ENCODE measurements at places on chromosomes 2 and 18.

GRCh38 chr2:43083710-43084698, 142.4 kb downstream of the ZFP36L2 start:
- DNase-seq = no peak

- no peak for DNase-seq
Measured at GRCh38 chr2:116319935-116320334, 1494.6 kb upstream of the DDX18 start.

GRCh38 chr2:211093743-211094303, 537.4 kb downstream of the CPS1 start:
- no peak for DNase-seq

- no peak for DNase-seq
Measured at GRCh38 chr2:143422681-143423080, 293.5 kb downstream of the ARHGAP15 start.

DNA sequence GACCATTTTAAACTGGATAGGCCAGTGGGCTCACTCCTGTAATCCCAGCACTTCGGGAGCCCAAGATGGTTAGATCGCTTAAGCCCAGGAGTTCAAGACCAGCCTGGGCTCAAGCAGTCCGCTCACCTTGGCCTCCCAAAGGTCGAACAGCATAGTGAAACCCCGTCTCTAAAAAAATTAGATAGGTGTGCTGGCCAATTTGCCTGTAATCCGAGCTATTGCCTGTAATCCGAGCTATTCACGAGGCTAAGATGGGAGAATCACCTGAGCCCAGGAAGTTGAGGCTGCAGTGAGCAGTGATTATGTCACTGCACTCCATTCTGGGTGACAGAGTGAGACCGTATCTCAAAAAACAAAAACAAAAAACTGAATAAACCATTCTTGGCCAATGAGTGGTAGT, 52.6 kb upstream of the EMILIN2 start:
- no peak for DNase-seq

DNA sequence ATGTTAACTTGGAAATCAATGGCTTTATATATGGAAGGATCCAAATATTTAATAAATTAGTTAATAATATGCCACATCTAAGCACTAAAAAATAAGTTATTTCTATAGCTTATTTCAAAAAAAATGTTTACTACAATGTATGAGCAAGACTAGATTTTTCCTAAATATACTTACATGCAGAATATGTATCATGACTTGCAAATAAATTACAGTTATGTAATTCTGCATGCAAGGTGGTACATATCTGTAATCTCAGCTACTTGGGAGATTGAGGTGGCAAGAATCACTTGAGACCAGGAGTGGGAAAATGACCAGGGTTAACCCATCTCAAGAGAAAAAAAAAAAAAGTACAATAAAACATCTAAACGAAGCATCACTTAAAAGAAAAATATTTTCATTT, 11.6 kb downstream of the PUM2 start:
- DNase-seq = no peak

DNA sequence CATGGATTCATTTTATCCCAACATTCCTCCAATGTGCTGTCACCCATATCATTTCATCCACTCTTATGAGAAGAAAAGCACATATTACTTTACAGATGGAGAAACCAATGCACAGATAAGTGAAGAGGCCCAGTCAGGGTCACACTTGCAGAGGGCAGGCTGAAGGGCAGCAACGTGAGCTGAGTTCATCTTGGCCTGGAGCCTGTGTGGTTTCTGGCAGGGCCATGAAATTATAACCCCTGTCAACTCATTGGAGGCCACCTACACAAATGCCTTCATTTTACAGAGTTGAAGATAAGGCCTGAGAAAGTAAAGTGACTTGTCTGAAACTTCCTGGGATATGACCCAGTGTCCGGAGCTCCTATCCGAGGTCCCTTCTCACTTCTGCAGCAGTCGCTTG, 88.4 kb upstream of the NRP2 start:
- DNase-seq = no peak

DNA sequence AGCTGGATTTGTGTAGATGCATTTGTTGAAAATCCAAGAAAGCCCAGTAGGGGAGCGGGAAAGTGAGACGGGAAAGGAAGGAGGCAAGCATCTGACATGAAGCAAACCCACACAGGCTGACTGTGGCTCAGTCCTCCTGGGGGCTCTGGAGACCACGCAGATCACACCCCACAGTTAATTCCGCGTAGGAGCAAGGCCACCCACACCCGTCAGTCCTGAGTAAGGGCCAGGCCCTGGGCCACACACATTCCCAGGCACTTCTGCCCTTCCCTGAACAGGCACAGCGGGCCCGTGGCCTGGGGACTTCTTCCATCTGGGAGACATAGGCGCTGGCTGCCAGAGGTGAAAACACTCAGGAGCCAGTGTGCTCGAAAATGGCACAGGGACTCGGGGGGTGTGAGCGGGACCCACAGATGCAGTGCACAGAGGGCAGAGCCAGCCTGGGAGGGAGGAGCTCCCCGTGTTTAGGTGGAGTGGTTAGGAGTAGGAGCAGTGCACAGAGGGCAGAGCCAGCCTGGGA, 19.4 kb upstream of the PRLH start:
- DNase-seq = no peak

GRCh38 chr2:88334418-88334817, 118.1 kb downstream of the FOXI3 start:
- DNase-seq = no peak

GRCh38 chr2:16525265-16525887, 140.3 kb downstream of the CYRIA start:
- no peak for DNase-seq

DNA sequence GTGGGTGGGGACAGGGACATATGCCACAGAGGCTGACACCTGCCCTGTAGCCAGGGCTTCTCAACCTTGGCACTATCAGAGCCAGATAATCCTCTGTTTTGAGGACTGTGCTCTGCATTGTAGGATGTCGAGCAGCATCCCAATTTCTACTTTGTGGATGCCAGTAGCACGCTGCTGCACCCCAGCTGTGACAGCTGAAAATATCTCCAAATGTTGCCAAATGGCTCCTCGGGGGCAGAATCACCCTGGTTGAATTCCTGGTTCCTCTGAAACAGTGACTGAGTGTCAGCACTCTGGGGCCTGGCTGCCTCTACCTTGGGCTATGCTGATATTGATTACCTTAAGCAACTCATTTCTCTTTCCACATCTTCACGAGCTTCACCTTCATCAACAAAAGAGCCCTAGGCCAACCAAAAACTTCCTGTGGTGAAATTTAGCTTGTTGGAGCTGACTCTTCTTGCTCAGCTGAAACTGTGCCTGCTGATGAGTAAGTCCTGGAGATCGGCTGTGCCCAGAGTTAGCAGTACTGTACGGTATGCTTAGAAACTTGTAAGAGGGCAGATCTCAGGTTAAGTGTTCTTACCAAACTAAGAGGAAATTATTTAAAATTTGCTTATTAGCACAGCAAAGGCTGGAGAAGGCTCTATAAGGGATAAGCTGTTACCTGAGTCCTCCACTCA, 138.1 kb downstream of the SEPTIN10 start:
- DNase-seq = no peak

- DNase-seq = no peak
Measured at GRCh38 chr2:151043484-151043883, 218.2 kb downstream of the RBM43 start.

- no peak for DNase-seq
Measured at GRCh38 chr2:172230332-172230888, 127.7 kb upstream of the DLX2 start.

- DNase-seq = no peak
Measured at GRCh38 chr2:134398300-134398699, 144.4 kb downstream of the MGAT5 start.

DNA sequence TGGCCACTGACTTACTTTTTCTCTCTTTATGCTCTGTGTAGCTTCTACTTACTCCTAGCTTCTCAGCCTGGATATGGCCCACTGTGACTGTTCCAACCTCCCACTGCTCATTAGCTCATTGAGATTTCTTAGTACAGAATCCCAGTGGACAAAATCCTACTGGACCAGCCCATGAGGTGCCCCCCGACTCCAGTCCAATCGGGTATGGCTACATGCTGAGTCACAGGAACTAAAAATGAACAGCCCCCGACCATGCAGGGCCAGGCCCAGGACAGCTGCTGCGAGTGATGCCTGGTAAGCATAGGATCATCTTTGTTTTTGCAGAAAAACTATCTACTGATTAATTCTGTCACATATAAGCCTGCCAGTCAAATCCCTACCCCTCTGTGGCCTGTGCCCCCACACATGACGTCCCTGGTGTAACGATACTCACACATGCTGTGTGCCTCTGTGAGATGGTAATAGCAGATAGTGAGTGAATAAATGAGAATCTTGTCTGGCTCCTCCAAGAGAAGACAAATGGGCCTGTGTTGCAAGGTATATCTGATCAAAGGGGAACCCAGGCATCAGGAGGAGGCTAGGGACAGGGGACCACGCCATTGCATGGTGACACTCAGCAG, 85.9 kb upstream of the KLF7 start:
- no peak for DNase-seq

GRCh38 chr18:21741562-21742314, 1.1 kb downstream of the MIB1 start:
- peak; percentile 20 for DNase-seq

- DNase-seq = no peak
Measured at GRCh38 chr18:46449033-46449432, 208.0 kb downstream of the LOXHD1 start.

- DNase-seq = no peak
Measured at GRCh38 chr2:10078704-10079265, 1.4 kb downstream of the CYS1 start.

DNA sequence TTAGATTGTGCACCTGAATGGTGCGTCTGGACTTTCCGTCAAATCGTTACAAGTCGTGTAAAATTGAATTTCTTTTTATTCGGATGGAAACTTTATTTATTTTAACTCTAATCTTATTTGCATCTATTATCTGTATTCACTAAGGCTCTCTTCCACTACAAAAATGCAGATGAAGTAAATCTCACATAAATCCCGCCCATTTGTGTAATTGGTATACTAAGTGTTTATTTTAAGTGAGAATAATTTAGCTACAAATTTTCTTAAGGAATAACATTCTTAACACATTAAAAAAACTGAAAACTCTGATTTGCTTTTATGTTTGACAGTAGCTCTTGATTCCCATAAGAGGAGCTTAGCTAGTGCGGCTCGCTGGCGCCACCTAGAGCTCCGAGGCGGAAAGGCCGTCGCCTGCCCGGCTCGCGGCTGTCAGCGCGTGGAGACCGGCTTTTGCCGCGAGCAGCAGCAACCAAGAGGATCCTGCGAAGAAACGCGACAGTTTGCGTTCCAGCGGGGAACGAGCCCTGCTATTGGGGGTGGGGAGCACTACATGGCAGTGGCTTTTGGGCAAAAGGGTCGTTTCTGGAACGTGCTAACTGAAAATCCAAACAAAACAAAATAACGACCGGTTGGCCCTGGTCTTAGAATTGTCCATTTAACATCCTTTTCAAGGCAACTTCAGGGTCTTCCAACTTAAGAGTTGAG, 6.7 kb downstream of the SP9 start:
- DNase-seq = peak; percentile 82

- DNase-seq = peak; percentile 45
Measured at GRCh38 chr2:113175042-113175628, 1.4 kb downstream of the PSD4 start.

DNA sequence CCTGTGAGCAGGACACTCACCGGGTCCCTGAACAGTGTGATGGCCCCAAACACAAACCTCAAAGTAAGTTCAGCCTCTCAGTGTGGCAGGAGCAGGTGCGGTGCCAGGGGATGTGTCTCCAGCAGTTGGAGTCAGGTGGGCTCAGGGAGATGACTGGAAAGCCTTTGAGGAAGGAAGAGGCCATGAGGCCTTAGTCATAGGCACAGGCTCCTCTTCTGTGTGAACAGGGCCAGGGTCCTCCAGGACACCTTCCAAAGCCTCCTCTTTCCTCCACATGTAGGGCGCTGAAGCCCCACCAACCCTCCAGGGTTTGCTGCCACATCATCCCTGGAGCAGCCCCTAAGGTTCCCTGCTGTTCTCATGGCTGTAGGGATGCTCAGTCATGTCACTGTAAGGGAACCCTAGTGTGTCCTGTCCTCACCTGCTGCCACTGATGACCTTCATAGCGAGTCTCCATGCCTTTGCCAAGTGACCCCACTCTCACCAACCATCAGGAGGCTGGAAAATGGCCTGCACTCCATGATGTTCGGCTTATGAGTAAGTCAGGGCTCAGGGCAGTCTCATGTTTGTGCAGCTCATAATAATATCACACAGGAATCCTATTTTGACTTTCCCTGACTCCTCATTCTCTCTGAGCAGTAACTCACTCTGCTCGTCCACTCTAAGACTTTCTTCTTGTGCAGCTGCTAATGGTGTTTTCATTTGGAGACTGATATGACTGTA, 1152.9 kb downstream of the RPIA start:
- DNase-seq = no peak

DNA sequence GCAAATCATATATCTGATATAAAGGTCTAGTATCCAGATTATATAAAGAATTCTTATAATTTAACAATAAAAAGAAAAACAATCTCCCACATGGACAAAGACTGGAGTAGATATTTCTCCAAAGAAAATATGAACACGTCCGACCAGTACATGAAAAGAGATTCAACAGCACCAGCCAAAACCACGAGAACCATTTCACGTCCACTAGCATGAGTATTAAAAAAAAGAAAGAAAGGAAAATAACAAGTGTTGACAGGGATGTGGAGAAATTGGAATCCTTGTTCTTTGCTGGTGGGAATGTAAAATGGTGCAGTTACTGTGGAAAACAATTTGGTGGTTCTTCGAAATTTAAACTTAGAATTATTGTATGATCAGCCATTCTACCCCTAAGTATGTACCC, 432.7 kb upstream of the TRIB2 start:
- DNase-seq = no peak

- no peak for DNase-seq
Measured at GRCh38 chr2:150127346-150127990, 360.0 kb downstream of the RND3 start.

DNA sequence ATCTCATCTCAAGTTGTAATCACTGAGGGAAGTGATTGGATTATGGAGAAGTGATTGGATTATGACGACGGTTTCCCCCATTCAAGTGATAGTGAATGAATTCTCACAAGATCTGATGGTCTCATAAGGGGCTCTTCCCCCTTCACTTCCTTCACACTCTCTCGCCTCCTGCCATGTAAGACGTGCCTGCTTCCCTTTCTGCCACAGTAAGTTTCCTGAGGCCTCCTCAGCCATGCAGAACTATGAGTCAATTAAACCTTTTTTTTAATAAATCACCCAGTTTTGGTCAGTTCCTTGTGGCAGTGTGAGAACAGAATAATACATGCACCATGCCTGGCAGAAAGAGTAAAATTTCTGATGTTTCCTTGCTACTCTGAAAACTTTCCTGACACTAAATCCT, 36.6 kb downstream of the CEP68 start:
- DNase-seq = no peak

GRCh38 chr2:227703280-227703732, 14.5 kb downstream of the SLC19A3 start:
- no peak for DNase-seq

GRCh38 chr2:216537366-216537765, 38.7 kb downstream of the RPL37A start:
- DNase-seq = no peak

GRCh38 chr2:223368481-223368880, 233.7 kb downstream of the SCG2 start:
- no peak for DNase-seq

- no peak for DNase-seq
Measured at GRCh38 chr2:120854014-120854620, 118.4 kb downstream of the GLI2 start.

GRCh38 chr18:3251249-3251962, 3.8 kb downstream of the MYL12A start:
- no peak for DNase-seq

- peak; percentile 54 for DNase-seq
Measured at GRCh38 chr18:77065221-77065981, 67.2 kb downstream of the MBP start.

Data from effector CD4-positive, alpha-beta T cell (primary cell).